Fibroblast of skin of left quadriceps (primary cell): ENCODE measurements at places on chromosomes 12 and 14.

- no peak for DNase-seq
Measured at GRCh38 chr12:20044351-20044750, 324.0 kb upstream of the PDE3A start.

GRCh38 chr12:22287776-22288621, 46.5 kb downstream of the ST8SIA1 start:
- no peak for DNase-seq

- DNase-seq = no peak
Measured at GRCh38 chr12:118119449-118119879, 15.7 kb upstream of the VSIG10 start.

DNA sequence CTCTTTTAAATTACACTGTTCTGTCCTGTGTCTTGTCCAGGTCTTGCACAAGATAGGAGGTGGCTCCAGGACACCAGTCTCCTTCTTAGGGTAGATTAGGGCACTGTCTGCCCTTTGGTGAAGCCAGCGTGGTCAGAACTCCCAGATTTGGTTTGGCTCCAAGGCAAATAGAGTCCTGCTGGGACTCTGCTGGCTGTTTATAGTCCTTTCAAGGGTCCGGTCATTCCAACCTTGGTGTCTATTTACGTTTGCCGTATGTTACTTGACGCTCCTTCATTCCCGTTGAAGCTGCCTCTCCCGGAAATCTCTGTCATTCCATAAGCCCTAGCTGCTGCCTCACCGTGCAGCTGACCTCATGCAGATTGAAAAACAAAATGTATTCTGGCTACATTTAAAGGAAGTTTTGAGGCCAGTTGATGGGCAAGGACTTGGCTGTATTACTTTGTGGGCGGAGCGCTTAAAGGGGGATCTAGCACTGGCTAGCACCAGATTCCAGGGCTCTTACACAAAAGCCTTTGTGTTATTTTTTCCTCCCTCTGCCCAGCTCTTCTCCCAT, 180.6 kb downstream of the AKAP6 start:
- peak; percentile 79 for DNase-seq

DNA sequence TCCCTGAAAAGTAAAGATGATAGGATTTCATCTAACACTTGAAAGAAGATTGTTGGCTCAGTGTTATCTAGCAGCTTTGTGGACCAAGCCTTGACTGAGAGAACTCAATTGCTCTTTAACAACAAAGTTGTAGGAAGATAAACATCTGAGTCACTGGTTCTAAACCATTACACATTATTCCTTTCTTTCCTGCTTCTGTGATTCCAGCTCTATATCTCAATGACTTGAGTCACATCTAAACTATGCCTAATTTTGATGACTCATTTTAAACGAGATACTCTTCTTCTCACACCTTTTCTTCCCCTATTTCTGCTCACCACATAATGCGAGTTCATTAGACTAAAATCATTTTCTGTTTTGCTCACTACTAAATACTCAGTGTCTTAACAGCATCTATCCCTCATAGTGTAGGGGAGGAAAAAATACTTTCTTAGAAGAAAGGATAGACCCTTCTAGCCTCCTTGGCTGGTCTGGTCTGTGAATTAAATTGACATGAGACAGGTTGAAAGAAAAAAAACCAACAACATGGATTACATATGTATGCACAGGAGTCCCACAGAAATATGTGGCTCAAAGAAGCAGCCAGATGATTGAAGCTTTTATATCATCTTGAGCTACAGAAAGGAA, 201.4 kb downstream of the C12orf50 start:
- no peak for DNase-seq

DNA sequence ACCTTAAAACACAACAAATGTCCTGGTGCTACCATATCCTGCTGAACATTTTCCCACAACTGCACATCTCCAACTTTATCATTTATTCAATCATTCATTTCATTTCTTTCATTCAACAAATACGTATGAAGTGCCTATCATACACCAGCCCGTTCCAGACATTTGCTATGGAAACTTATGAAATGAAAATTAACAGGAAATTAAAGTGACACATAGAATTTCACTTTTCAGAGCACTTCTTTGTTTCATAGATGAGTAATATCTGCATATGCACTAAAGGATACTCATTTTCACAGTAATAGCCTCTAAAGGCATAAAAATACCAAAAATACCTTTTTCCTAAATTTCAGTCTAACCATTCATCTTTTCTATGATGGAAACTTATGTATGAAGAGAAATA, 12.6 kb downstream of the CNIH1 start:
- no peak for DNase-seq
